ENCODE measurements at places on chromosomes 6 and 20.

- DNase-seq = no peak
These were observed 30.3 kb downstream of the AK9 start for GRCh38 chr6:109660526-109661320.

GRCh38 chr20:44908987-44909871, 631 bp upstream of the PABPC1L start:
- no peak for DNase-seq

DNA sequence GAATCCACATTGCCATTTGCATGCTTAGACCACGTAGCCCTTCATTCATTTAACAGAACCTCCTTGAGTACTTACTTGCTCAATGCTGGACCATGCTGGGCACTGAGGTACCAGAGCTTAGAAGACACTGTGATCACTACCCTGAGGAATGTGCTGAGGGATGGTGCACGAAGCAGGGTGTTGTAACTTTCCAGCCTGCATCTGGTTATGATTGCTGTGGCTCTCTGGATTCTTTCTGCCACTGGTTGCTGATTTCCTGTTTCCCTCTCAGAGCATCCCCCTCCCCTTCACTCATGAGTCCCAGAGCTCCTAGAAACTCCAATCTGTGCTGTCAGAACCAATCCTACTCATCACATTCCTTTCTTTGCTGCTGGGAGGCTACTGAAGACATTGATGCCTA, 537.4 kb downstream of the PTPRT start:
- no peak for DNase-seq

GRCh38 chr6:36355819-36356218, 19.1 kb upstream of the BNIP5 start:
- DNase-seq = no peak

DNA sequence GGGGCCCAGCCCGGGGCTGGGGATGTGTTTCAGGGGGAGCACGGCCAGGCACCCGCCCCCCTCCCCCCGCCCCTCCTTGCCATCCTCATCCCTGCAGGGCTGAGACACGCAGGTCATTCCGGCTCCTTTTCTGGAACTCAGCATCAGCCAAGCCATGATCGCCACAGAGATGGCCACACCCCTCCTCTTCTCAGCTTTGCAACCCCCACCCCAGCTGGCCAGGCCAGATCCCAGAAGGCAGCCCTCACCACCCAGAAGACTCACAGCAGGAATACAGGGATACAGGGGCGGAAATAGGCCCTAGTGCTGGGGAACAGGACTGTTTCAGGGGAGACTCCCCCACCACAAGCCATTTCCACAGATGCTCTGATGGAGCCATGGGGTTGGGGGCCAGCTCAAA, 33.5 kb downstream of the YTHDF1 start:
- no peak for DNase-seq

GRCh38 chr6:44778513-44778912, 391.0 kb downstream of the CDC5L start:
- no peak for DNase-seq

DNA sequence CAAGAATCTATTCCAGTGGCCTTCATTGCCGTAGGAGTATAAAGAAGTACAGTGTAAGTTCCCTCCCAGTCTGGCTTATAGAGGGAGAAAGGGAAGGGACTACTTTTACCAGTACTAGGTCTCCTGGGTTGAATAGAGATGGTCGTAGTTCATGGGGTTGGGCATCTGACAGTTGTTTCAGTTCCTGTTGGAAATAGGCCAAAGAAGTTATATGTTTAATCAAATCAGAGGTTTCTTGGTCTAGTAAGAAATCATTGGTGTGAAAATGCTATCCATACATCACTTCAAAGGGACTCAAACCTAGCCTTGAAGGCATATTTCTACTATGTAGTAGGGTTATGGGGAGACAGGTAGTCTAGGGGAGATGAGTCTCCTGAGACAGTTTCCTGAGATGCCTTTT, 45.6 kb upstream of the MAN1A1 start:
- no peak for DNase-seq

GRCh38 chr20:32678948-32679347, 5.2 kb upstream of the C20orf203 start:
- DNase-seq = no peak

- DNase-seq = no peak
These were observed 97.5 kb upstream of the TMEM30A start for GRCh38 chr6:75381877-75382633.

DNA sequence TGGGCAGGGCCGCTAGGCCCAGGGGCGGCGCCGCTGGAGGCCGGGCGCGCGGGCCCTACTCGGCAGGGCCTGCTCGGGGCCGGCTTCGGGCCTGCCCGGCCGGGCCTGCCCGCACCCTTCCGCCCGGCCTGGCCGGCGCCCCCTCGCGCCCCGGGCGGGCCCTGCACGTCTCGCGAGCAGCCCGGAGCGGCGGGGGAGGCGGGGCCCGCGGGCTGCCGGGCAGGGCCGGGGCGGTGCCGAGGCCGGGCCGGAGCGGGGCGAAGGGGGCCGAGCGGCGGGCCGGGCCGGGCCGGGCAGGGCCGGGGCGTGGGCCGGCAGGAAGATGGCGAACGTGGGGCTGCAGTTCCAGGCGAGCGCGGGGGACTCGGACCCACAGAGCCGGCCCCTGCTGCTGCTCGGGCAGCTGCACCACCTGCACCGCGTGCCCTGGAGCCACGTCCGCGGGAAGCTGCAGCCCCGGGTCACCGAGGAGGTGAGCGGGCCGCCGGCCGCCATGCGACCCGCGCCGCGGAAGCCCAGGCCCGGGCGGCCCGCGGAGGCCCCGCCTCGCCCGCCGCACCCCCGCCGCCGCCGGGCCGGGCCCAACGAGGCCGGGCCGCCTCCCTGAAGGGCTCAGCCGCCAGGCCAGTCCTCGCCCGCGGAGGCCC, at the start of gene NPEPL1:
Gene NPEPL1, plus strand, starts transcription at position 222 of the 647 bp plus-strand sequence. Its CDS starts 101 bp downstream, at position 323.
- peak; percentile 61 for DNase-seq

DNA sequence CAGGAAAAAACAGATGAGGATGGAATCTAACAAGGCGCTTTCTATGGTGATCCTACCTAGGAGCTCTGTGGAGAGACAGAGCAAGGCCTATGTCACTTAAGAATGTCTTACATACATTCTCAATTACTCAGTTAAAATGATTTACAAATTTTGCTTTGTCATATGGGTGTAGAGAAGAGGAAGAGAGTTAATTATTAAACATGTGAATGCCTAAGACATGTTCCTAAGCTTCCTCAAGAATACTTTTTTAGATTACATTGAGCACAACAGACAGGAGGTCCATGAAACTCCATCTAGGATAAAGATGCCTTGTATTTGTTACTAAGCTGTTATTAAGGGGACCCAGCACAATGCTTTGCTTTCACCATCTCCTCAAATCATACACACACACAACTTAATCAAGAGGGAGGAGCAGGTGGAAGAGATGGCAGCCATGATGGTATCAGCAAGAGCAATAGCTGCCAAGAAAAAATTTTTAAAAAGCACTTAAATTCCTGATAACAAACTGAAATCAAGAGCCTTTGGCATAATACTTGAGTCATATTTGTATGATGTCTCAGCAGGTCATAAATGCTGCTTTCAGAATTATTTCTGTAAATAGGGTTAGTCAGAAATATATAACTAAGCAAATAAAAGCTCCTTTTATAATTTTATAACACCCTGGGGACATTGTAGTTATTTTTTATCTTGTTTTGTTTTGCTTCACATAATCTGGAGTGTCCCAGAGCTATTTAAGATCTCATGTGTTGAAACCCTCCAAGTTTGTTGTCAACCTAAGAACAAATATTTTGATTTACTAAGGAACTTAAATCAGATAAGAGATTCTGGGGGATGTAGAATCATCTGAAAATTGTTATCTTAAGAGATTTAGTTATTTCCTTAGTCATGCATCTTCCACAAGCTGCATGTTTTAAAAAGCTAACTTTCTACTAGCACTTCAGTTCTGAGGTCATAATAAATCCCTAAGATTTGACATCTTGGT, 70.0 kb upstream of the CD2AP start:
- DNase-seq = no peak

DNA sequence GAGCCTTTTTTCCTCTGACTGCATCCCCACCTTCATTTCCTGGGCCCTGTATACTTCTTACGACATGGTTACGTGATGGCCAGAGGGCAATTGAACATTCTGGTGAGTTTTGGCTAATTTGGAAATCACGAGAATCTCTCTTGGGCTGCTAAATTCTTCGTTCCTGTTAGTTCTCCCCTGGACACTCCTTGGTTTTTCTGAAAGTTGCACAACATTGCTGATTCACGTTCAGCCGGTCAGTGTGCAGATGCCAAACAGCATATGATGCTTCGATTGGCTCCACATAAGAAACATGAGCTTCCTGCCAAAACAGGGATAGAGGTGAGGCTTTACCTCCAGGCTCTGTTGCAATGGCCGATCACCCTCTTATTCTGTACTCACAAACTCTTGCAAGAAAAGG, 119.4 kb upstream of the LY86 start:
- no peak for DNase-seq

GRCh38 chr6:35168461-35168861, 27.3 kb upstream of the TCP11 start:
- DNase-seq = no peak

DNA sequence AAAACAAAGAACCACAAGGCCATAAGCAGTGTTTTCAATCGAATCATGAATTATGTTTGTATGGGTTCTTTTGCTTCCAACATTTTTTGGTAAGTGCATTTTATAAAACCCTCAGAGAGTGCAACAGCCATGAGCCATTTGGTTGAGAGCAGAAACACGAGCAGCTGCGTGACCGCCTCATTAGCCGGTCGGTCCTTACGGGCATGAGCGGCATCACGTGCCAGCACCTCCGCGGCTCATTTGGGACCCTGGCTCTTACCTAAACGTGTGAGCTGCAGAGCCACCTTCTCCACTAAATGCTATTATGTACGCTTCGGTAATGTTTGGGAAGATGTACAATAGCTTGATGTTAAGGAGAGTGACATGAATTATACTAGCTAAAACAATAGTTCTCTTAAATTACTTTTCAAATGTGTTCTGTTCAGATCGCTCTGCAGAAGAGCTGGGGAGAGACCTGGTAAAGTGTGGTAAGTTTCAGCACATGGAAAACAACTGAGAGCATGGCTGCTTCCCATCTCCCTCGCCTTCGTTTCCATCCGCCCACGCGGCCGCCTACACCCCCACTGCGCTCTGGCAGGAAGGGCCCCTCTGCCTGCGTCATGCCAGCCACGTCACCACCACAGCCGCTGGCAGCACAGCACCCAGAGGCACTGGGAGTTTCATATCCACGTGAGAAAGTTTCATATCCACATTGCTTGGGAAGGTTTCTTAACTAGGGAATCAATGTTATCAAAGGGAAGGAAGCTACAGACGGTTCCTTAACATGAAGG, 23.7 kb upstream of the PDE10A start:
- DNase-seq = no peak

DNA sequence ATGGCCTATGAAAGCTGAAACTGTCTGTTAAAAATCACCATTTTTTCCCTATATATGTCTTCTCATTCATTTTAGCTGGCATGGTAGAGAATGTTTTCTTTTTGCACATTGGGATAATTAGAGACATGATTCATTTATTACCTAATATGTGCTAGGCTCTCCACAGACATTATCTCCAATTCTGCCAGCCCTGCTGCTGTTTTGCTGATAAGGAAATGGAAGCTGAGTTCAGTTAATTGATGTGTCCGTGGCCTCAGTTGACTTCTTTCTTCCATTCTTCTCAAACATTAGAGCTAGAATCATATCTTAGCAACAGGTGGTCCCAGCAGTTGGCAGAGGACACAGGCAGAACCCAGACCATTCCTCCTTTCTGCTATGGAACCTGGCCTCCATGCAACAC, 644.1 kb upstream of the CITED2 start:
- no peak for DNase-seq

- DNase-seq = no peak
These were observed 58.0 kb upstream of the TMEM200A start for GRCh38 chr6:130307752-130308361.

DNA sequence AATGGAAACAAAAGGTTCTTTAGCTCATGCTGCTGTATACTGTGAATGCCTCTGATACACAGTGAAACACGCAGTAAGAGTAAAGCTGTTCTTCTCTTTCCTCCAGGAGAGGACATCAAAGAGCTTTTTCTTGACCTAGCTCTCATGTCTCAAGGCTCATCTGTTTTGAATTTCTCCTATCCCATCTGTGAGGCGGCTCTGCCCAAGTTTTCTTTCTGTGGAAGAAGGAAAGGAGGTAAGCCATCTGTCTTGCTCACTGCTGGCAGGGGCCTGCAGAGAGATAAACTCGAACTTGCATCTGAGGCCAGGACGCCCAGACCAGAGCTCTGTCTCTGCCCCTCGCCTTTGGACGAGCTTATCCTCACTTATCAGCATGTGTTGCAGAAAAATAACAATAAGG, 37.7 kb downstream of the LY86 start:
- no peak for DNase-seq

- DNase-seq = no peak
These were observed 99.8 kb downstream of the OPRM1 start for GRCh38 chr6:154138793-154139192.

GRCh38 chr6:16743664-16744210, 17.5 kb downstream of the ATXN1 start:
- DNase-seq = no peak

DNA sequence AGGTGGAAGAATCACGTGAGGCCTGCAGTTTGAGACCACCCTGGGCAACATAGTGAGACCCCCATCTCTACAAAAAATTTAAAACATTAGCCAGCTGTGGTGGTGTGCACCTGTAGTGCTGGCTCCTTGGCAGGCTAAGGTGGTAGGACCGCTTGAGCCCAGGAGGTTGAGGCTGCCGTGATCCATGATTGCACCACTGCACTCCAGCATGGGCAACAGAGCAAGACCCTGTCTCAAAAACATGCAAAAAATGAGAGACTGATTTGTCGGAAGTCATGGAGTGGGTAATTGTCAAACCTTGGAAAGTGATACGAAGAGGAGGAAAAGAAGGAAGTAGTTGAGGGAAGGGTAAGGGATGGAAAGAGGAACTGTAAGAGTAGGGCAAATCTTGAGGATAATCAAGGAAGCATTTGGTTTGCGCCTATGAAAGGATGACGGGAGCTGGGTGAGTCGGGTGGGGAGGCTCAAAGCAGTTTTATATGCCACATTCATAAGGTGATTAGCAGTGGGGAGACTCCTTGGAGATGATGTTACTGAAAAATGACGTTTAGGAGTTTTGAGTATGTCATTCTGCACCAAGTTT, 14.5 kb downstream of the L3MBTL3 start:
- no peak for DNase-seq

- DNase-seq = no peak
These were observed 134.7 kb downstream of the AIG1 start for GRCh38 chr6:143195349-143195845.

GRCh38 chr6:331622-332521, 39.6 kb downstream of the DUSP22 start:
- DNase-seq = no peak

GRCh38 chr6:74551896-74552295, 654.0 kb downstream of the COL12A1 start:
- no peak for DNase-seq

All from stimulated activated CD4-positive, alpha-beta T cell treated with anti-CD3 and anti-CD28 coated beads, Interleukin-2, amount 100 ng/mL, for 48 hours (primary cell).